ENCODE measurements at places on chromosomes 1 and 21. TPM values are rescaled to one million over a fixed set of nuclear protein-coding genes. Genes with fewer than 3 reads are reported as not detected.

Gene MEX3A
- total RNA-seq = 0.79 TPM

Gene INAVA
- total RNA-seq = not detected

Gene LCE1E
- not detected for total RNA-seq

Gene ADCY10
- total RNA-seq = 0.11 TPM

Gene DSTYK
- total RNA-seq = 9.4 TPM

Gene ERO1B
- total RNA-seq = 2.2 TPM

Gene ACTA1
- not detected for total RNA-seq

Gene SEMA6C
- total RNA-seq = 3.2 TPM

Gene ADAR
- 332 TPM for total RNA-seq

Gene TFF3
- not detected for total RNA-seq

Gene CDC73
- total RNA-seq = 40.8 TPM

- peak overlapping the region; percentile 59 for H3K27ac ChIP-seq
- H3K36me3 ChIP-seq = no peaks in the 10 kb centered on the region
- DNase-seq = peak; percentile 68
- no peak overlapping the region for H3K4me3 ChIP-seq
Measured at GRCh38 chr1:185559684-185560331, 174.4 kb upstream of the HMCN1 start.

DNA sequence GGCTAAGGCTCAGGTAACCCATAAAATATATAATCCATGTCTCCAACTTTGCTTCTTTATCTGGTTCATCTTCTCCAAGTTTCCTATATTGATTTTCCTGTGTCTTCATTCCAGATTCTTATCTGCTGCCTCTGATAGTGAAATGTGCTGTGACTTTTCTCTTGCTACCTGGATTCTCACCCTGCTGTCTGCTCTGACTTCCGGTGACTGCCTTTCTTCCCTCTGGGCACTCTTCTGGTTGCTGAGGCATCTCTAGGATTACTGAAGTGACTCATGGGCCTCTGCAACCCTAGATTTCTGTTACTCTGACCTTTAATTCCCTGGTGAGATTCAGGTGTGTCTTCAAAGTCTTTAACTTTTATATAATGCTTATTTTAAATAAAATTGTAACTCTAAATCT, 46.9 kb downstream of the GIPC2 start:
- peaks cover 11% of the 10 kb centered on the region for H3K27me3 ChIP-seq
- DNase-seq = no peak

DNA sequence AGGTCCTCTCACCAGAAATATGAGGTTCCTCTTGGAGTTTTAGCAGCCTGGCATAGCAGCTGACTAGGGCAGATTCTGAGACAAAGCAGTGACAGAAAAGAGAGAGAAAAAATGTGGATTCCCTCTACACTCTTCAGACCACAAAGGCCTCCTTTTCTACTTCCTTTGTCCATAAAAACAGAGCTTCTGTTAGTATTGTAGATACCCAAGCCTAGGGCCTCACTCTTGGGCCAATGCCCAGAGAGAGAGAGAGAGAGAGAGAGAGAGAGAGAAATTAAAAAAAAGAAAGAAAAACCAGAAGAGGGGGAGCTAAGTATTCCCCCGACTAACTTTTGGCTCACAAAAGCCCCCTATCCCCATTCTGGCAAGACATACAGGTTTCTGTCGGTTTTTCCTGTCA, 2.4 kb upstream of the ZRANB2 start:
- peaks cover 10% of the 10 kb centered on the region for H3K36me3 ChIP-seq
- H3K27ac ChIP-seq = no peak overlapping the region
- no peak overlapping the region for H3K4me3 ChIP-seq

DNA sequence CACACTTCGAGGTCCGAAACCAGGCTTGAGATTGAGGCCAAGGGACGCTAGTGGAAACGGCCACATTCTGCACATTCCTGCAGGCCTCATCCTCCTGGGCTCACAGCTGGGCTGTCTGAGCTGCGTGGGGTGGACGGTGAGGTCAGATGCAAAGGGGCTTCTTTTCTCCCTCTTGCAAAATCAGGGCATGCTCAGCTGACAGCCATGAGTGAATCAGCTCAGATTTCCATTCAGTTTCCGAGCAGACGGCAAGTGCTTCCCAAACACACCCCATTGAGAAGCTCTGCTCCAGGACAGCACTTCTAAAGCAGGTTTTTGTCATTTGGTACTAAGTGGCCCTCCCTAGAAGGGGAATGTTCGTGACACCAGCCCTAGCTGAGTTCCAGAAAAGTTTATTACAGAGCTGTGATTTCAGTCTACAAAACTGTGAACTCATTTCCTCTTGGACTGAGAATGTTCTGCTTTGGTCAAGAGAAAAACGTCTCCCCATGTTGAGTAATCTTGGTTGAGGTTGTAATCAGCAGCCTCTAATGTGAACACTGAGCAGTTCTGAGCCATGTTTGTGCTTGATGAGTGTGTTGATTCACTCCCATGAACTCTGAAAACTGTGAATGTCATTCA, 10.0 kb downstream of the PDPN start:
- no peaks in the 10 kb centered on the region for H3K4me1 ChIP-seq
- H3K36me3 ChIP-seq = no peaks in the 10 kb centered on the region
- DNase-seq = no peak
- H3K4me3 ChIP-seq = no peak overlapping the region
- H3K27me3 ChIP-seq = peaks cover 21% of the 10 kb centered on the region

- H3K27me3 ChIP-seq = no peaks in the 10 kb centered on the region
- DNase-seq = no peak
- no peak overlapping the region for H3K27ac ChIP-seq
- H3K36me3 ChIP-seq = no peaks in the 10 kb centered on the region
- peaks cover 10% of the 10 kb centered on the region for H3K4me1 ChIP-seq
Measured at GRCh38 chr1:13812456-13813397, 112.7 kb downstream of the PRDM2 start.

DNA sequence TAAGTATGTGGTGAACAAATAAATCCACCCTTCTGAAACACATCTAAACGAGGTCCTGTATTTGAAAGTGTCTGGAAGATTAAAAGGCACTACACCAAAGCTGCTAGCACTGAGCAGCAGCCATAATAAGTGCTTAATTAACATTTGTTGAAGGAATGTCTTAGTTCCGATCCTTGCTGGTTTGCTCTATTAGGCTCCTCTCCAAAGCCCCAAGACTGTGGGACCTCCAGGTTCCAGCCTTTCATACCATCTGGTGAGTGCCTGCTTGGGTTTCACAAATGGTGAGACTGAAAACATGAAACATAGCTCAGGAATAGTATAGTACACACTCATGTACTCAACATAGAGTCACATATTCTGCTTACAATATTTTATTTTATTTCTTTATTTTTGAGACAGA, 640 bp upstream of the CYP2J2 start:
- DNase-seq = no peak
- peaks cover 3% of the 10 kb centered on the region for H3K36me3 ChIP-seq
- peaks cover 13% of the 10 kb centered on the region for H3K4me1 ChIP-seq
- H3K27me3 ChIP-seq = peaks cover 24% of the 10 kb centered on the region

- no peak for DNase-seq
- no peak overlapping the region for H3K27ac ChIP-seq
- no peaks in the 10 kb centered on the region for H3K27me3 ChIP-seq
- no peaks in the 10 kb centered on the region for H3K36me3 ChIP-seq
- peaks cover 34% of the 10 kb centered on the region for H3K4me1 ChIP-seq
Measured at GRCh38 chr21:45611296-45611695, 32.2 kb upstream of the PCBP3 start.

DNA sequence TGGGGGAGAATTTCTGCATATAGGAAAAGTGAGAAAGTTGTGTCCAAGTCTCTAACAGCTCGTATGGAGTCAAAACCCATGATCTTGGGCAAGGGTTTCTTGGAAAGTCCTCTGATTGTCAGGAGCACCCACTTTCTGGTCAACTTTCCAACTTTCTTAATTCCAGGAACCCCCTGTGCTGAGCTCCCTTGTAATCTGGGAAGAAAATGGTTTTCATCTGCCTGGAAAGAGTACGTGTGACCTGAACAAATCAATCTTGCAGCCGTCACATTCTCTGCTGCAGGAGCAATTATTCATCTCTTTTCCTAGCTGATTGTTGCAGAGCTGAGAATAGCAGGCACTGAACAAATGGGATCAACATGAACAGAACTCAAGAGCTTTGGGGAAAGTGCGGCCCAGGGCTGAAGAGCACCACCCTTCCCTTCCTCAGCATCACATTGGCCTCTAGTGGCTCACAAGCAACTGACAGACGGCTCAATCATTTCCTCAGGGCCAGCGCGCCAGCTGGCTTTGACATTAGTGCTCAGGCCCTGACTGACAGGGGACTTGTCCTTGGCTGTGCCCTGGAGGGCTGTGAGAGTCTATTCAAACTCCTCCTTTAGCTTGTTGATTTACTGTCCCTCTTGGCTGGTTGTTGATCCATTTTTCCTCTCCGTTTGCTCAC, 295.2 kb downstream of the HLX start:
- no peak overlapping the region for H3K4me3 ChIP-seq
- H3K36me3 ChIP-seq = no peaks in the 10 kb centered on the region
- H3K4me1 ChIP-seq = no peaks in the 10 kb centered on the region
- no peak for DNase-seq
- no peak overlapping the region for H3K27ac ChIP-seq

- H3K27me3 ChIP-seq = no peaks in the 10 kb centered on the region
- H3K27ac ChIP-seq = no peak overlapping the region
- H3K36me3 ChIP-seq = no peaks in the 10 kb centered on the region
- no peak for DNase-seq
- H3K4me3 ChIP-seq = no peak overlapping the region
Measured at GRCh38 chr1:226993814-226994585, 53.9 kb downstream of the COQ8A start.

DNA sequence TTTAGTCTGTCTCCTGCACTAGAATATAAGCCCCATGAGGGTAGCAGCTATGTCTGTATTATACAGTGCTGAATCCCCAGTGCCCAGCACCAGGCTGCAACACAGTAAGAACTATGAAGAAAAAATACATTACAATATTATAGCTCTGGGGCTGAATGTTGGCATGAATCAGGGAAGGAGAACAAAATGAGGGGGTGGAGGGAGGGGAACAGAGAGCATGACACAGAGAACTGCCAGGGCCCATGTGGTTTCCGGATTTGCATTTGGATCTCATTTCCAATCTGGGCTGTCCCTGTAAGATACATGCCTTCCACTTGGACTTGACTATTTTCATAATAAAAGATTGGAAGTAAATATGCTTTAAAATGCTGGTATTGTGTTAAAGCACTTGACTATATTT, 35.8 kb downstream of the C1orf198 start:
- DNase-seq = no peak
- no peaks in the 10 kb centered on the region for H3K36me3 ChIP-seq
- H3K4me1 ChIP-seq = no peaks in the 10 kb centered on the region
- peaks cover 2% of the 10 kb centered on the region for H3K27me3 ChIP-seq
- no peak overlapping the region for H3K27ac ChIP-seq

- H3K27me3 ChIP-seq = no peaks in the 10 kb centered on the region
- no peak for DNase-seq
- no peak overlapping the region for H3K4me3 ChIP-seq
- H3K27ac ChIP-seq = peak overlapping the region; percentile 16
Measured at GRCh38 chr1:67372136-67372535, 58.1 kb downstream of the SERBP1 start.

GRCh38 chr1:245041058-245041698, 113.6 kb upstream of the KIF26B start:
- no peaks in the 10 kb centered on the region for H3K4me1 ChIP-seq
- H3K27ac ChIP-seq = no peak overlapping the region
- H3K4me3 ChIP-seq = no peak overlapping the region

- no peak overlapping the region for H3K4me3 ChIP-seq
- no peaks in the 10 kb centered on the region for H3K4me1 ChIP-seq
- no peak for DNase-seq
- no peaks in the 10 kb centered on the region for H3K36me3 ChIP-seq
- H3K27me3 ChIP-seq = no peaks in the 10 kb centered on the region
Measured at GRCh38 chr1:189606795-189607476, 870.7 kb downstream of the BRINP3 start.

- H3K4me1 ChIP-seq = peaks cover under 1% of the 10 kb centered on the region
- peaks cover 44% of the 10 kb centered on the region for H3K27me3 ChIP-seq
- peak; percentile 57 for DNase-seq
- H3K27ac ChIP-seq = no peak overlapping the region
- no peak overlapping the region for H3K4me3 ChIP-seq
Measured at GRCh38 chr1:156414461-156415064, 45.6 kb downstream of the RHBG start.

GRCh38 chr1:5809207-5809788, 182.9 kb downstream of the NPHP4 start:
- H3K4me3 ChIP-seq = no peak overlapping the region
- no peak for DNase-seq
- no peak overlapping the region for H3K27ac ChIP-seq
- H3K36me3 ChIP-seq = no peaks in the 10 kb centered on the region
- H3K4me1 ChIP-seq = no peaks in the 10 kb centered on the region
- H3K27me3 ChIP-seq = no peaks in the 10 kb centered on the region

- H3K4me1 ChIP-seq = no peaks in the 10 kb centered on the region
- no peak for DNase-seq
- no peak overlapping the region for H3K4me3 ChIP-seq
- H3K27ac ChIP-seq = no peak overlapping the region
- peaks cover 77% of the 10 kb centered on the region for H3K36me3 ChIP-seq
Measured at GRCh38 chr21:32346951-32347350, 45.9 kb downstream of the URB1 start.

DNA sequence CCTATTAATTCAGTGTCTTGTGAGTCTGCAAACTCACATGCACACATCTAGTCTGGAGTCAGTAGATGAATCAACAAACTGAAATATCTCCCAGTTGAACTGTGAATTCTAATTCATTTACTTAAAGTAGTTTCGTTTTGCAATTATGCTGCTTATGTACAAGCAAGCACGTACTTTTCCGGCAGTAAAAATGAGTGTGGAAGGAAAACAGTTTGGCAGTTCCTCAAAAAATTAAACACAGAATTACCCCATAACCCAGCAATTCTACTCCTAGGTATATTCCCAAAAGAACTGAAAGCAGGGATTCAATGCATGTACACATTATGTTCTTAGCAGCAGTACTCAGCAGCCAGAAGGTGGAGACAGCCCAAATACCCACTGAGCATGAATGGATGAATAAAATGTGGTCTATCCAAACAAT, 49.3 kb downstream of the GNB1 start:
- no peaks in the 10 kb centered on the region for H3K27me3 ChIP-seq
- H3K36me3 ChIP-seq = peaks cover 21% of the 10 kb centered on the region

DNA sequence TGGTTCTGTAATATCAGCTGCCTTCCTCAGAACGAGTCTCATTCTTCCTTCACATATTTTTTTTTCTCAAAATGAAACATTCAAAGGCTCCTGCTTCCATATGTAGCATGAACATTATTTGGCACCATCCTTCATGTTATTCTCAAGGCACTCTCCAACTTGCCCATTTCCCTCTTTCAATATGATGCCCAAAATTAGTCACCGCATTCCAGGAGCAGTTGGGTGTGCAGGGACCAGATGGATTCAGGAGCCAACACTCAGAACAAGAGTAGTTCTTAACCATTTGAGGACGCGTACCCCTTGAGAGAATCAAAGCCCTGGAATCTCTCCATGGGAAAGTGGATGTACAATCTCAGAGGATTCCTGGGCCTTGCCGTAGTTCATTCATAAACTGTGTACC, 50.3 kb downstream of the KCNK1 start:
- no peak for DNase-seq
- peaks cover 2% of the 10 kb centered on the region for H3K4me1 ChIP-seq
- H3K27ac ChIP-seq = no peak overlapping the region

DNA sequence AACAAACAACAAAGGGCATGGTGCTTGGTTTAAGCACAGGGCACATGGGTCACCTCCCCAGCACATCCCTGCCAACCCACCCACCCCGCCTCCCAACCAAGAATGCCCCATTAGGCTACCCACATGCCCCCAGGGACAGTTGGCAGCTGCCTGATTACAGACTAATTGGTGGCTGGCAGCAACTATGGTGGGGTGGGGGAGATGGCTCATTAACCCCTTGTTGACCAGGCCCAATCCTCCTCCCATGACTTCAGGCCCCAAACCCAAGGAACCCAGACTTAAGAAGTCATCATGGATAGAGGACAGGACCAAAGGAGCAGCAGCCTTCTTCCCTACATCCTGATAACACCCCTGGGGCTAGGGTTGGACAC, 1.3 kb downstream of the RIMS3 start:
- DNase-seq = no peak
- no peaks in the 10 kb centered on the region for H3K36me3 ChIP-seq
- H3K4me3 ChIP-seq = peak overlapping the region; percentile 13
- H3K27ac ChIP-seq = no peak overlapping the region
- no peaks in the 10 kb centered on the region for H3K27me3 ChIP-seq

Measured in activated CD4-positive, alpha-beta T cell treated with anti-CD3 and anti-CD28 coated beads for 36 hours (primary cell).